ENCODE measurements at places on chromosomes 12 and 14.

DNA sequence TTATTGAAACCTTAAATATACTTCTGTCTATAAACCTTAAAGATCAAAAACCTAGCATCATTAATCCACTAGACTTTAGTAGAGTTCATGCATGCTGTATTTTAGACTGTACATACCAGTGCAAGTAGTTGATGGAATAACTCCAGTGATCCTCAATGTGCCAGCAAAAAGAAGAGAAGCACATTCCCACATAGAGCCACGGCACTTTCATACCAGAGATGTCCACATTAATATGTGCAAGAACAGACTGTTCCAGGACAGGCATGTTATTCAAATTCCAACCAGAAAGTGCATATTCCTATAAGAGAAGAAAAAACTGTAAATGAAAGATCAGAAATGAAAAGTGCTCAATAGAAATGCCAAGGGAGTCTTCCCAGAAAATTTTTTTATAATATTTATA is 55.0 kb downstream of the KDM5A start:
- no peak for DNase-seq

DNA sequence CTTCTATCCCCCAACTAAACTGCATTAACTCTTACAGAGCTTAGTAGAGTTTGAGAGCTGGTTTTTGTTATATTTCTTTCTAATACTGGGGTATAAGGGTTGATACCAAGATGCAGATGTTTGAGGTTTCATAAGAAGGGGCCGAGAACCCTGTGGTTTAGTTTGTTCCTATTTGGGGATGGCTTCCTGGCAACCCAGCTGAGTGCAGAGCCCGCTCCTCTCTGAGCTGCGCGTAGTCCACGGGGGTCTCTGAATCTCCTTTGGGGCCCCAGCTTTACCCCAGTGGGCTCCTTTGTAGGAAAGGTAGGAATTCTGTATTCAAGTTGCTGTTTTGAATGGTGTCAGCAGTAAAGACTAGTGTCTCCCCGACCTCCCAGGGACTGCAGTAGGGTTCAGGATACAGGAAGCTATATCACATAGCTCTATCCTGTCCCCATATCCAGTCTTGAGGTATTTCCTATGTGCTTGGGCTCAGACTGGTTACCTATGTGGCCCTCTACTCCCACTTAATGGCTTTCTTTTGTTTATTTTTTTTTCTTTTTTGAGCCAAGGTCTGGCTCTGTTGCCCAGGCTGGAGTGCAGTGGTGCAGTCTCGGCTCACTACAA is 25.4 kb downstream of the PLXNC1 start:
- no peak for DNase-seq

GRCh38 chr12:26406813-26407212 is 211.4 kb downstream of the SSPN start:
- no peak for DNase-seq

DNA sequence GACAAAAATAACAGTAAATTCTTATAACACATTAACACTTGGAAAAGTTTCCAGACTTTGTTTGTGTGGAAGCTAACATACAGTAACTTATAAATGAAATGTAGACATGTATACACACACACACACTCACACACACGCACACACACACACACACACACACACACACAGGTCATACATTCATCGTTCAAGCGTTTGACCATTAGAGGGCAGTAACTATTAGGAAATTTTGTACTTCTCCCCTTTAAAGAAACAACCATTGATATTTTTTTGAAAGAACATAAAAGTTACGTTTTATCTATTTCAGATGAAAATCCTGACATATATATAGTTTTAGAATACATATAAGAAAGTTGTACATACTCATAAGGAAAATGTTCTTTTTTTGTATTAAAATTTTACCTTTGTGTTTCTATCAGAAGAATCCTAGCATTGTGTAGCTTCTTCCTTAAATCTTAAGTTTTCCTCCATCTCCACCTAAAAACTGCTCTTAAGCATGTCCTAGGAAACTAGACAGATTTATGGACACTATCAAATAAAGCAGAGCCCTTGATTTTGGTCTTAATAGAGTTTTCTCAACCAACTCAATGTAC is 29.0 kb downstream of the PTPRQ start:
- no peak for DNase-seq

DNA sequence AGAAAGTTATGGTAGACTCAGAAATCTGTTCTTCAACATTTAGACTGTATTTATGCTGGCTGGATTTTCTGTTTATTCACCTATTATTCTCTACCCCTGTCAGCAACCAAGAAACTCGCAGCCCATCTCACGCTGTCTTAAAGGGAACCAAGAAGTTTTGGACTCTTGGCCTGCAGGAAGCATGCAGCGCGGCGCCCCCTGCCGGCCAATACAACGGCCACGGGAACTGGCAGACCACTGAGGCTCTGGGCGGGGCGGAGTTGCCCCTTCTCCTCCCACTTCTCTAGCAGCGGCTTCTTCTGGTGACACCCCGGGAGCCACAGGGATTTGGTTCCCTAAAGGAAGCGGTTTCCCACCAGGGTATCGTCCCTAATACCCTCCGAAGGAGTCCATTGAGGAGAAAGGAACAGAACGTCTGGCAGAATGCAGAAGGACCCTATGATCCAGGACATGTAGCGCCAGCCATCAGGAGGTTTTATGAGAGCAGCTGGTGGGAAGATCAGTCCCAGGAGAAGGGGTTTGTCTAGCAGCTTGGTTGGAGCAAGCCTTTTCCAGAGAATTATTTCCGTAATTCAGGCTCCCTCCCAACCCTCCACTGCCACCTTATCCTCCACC is 21.0 kb upstream of the RNASE2 start:
- DNase-seq, result peak; percentile 20

All from left ventricle myocardium inferior (tissue), 1 donor.